A549 (cell line): ENCODE measurements at places on chromosomes 3 and 15. TPM values are rescaled to one million over a fixed set of nuclear protein-coding genes. Genes with fewer than 3 reads are reported as not detected.

The CD86 gene
- not detected in 3 replicates for polyA plus RNA-seq

The PPIP5K1 gene
- polyA plus RNA-seq: 9.3 to 9.7 TPM (median 9.5 TPM) in 3 replicates

The TMC3 gene
- not detected in 3 replicates for polyA plus RNA-seq

The ZNF502 gene
- polyA plus RNA-seq: 1.5 to 1.8 TPM (median 1.7 TPM) in 3 replicates

The POC1A gene
- 13.8 to 14.9 TPM (median 14.1 TPM) in 3 replicates for polyA plus RNA-seq

The DNAJC19 gene
- polyA plus RNA-seq: 27.7 to 36.0 TPM (median 33.0 TPM) in 3 replicates

The KLF15 gene
- polyA plus RNA-seq: not detected in 3 replicates

The KIF15 gene
- polyA plus RNA-seq: 7.7 to 8.7 TPM (median 8.4 TPM) in 3 replicates

The FAM81A gene
- 11.5 to 15.1 TPM (median 12.7 TPM) in 3 replicates for polyA plus RNA-seq

The QTRT2 gene
- polyA plus RNA-seq: 23.5 to 26.8 TPM (median 23.8 TPM) in 3 replicates
